ENCODE measurements at places on chromosomes 12 and 14. TPM values are rescaled to one million over a fixed set of nuclear protein-coding genes. Genes with fewer than 3 reads are reported as not detected.

The CIROP gene
- total RNA-seq, result not detected

The NKX2-1 gene
- not detected for total RNA-seq

The DHRS2 gene
- 90.6 TPM for total RNA-seq

The PTPRB gene
- total RNA-seq, result 40.4 TPM

The MANSC4 gene
- 0.29 TPM for total RNA-seq

The KLRF2 gene
- not detected for total RNA-seq

The MAP1LC3B2 gene
- total RNA-seq, result 0.29 TPM

The SPPL3 gene
- total RNA-seq, result 41.2 TPM

The ACIN1 gene
- 120 TPM for total RNA-seq

The DEPDC4 gene
- 5.1 TPM for total RNA-seq

The SELPLG gene
- 4.8 TPM for total RNA-seq

Data from metanephros (tissue), 2 donors.